ENCODE measurements at places on chromosomes 2 and 18.
A peak's percentile ranks its signal among the peaks of the same experiment; 100 is the strongest.

DNA sequence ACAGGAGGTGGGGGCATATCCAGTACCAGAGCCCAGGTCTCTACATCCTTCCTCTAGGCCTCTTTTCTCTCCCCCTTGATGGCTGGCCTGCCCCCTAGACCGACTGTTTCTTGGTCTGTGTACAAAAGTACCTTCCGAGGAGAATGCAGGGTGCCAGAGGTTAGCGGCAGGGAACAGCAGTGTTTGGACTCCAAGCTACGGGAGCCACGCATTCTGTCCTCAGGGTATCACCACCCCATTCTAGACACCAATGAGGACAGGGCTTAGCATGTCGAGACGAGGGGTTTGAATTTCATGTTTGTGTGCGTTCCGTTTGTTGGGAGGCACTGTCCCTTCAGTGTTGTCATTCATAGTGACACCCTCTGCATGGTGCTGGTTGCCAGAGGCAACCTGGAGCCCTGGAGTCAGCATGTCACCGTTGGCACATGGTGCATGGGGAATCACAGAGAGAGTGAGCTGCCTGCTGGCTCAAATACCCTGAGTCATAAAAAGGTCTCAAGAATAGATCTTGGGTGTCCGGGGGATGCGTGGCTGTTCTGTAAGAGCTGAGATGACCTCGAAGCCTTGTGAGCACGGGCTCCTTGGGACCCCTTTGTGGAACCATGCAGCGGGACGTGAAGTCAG is 57.2 kb upstream of the LDLRAD4 start:
- DNase-seq, result no peak

DNA sequence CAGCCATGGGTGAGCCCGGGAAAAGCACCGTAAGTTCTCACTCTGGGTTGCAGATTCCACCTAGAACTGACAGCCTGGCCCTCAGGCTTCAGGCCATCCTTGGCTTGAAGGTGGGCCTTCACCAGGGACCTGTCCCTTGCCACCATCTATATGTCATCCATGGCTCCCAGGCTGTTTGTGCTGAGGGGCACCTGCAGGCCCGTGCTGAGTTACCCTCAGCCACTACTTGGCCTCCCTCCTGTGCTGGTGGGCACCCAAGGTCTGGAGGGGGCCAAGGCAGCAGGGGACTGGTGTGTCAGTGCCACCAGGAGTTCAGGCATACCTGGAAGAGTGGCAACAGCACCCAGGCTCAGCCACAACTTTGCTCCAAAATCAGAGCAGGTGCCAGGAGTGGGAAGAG is 326.2 kb upstream of the SMIM21 start:
- no peak for DNase-seq

DNA sequence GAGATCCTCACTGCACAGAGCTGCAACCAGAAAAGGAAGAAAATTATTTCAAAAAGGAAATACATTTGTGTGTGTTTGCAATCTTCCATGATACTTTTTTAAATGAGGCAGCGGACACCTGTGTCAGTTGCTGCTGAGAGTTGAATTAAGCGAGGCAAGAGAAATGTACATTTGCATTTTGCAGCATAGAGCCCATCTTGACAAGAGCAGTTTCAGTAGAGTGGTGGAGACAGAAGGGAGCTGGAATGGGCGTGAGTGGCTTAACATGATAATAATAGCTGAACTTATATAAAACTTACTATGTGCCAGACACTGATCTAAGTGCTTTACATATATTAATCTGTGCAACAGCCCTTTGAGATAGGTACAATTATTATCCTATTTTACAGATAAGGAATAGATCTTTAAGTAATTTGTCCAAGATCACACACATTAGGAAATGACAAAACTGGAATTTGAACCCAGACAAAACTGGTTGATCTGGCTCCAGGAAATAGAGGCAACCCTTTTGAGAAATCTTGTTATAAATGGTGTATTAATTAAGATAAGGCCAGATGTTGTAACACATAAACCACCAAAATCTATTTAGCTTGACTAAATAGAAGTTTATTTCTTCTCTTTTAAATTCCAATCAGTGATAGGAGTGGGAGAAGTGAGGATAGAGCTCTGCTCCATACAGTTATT is 68.7 kb downstream of the SDC1 start:
- DNase-seq, result no peak

- no peak for DNase-seq
These were observed 253.4 kb downstream of the TMX3 start for GRCh38 chr18:68461481-68462018.

DNA sequence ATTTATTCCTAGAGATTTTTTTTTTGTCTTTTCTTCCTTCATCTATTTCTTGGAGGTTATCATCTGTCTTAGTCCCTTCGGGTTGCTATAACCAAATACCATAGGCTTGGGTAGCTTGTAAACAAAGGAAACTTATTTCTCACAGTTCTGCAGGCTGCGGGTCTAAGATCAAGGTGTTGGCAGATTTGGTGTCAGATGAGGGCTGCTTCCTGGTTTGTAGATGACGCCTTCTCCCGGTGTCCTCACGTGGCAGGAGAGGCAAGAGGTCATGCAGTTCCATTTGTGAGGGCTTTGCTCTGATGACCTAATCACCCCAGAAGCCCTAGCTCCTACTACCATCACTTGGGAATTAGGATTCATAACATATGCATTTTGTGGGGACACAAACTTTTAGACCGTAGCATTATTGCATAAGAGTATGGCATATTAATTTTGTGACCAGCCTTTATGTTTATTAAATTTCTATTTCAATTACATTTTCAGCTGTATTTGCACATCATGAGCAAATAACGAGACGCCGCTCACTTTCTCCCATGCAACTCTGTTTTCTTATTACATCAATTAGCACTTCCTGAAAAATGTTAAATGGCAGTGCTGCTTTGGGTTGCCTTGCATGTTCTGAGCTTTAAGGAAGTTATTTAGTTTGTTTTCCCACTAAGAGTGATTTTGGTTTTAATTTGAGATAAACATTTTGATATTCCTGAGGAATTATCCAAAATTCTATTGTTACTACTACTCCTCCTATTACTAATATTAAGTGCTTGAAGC is 246.4 kb upstream of the HDAC4 start:
- no peak for DNase-seq

DNA sequence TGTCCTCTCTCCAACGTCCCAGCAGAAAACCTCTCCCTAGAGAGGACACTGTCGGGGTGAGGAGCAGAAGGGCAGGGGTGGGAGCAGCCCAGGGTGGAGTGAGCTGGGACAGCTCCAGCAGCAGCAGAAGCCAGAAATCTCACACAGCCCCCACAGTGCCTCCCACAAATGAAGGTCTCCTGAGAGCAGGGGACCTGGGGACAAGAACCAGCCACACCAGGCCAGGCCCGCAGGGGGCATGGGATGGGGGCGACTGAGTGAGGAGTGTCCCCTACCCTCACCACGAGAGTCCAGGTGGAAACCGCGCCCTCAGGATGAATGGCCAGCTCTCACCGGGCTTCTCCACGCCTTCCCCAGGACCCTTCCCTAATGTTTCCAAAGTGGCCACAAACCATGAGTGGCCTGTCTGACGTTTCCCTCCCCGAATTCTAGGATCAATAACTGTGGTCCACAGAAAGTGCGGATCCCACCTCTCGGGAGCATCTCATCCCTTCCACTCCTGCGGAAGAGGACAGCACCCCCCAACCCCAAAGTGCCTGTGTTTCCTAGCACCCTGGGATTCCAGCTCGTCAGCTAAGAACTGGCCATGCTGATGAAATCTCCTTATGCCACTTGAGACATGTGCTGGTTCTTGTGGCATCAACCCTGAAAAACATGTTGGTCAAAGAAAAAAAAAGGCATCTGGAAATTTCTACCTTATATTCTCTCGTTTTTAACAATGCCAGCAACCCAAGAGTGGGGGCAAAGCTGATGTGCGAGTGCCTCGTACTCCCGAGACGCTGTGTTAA is 121.1 kb downstream of the HDAC4 start:
- no peak for DNase-seq

DNA sequence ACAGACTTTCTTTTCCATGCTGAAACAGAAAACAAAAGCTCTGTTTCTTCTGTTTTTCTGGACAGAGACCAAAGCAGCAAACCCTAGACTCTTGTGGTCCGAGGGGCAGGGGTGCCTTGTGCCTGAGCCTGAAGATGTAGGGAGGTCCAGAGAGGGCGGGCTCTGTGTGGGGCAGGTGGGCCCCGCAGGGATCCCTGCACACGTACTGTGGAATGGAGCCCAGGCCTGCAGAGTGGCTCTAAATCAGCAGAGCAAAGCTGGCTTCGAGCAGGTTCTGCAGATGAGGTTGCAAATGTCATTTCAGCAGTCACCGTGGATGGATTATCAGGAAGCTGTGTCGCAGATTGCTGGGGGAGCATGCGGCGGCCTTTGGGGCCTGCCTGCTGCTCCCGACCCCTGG is 438.6 kb downstream of the RNF144A start:
- no peak for DNase-seq

GRCh38 chr2:236568068-236568921 is 1.3 kb upstream of the ACKR3 start:
- peak; percentile 37 for DNase-seq

GRCh38 chr2:6917761-6918421 is 679 bp downstream of the RNF144A start:
- DNase-seq, result peak; percentile 47

GRCh38 chr2:46530639-46531038 is 51.3 kb downstream of the TMEM247 start:
- no peak for DNase-seq

- DNase-seq, result peak; percentile 94
These were observed 102.7 kb downstream of the CSRNP3 start for GRCh38 chr2:165572151-165572550.

GRCh38 chr18:25126751-25127150 is 225.2 kb downstream of the ZNF521 start:
- DNase-seq, result no peak

DNA sequence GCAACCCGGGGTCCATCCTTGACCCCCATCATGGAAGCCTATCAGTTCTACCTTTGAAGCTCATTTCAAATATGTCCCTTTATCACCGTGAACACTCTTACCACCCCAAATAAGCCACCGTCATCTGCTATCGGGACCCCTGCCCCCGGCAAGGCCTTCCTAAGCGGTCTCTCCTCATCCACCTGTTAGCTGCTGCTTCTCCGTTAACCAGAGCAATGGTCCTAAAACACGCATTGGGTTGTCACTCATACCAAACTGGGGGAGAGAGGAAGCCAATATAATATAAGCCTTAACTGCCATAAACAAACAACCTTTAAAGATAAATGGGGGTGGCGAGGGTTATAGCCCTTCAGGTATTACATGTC is 680 bp downstream of the ASNSD1 start:
- no peak for DNase-seq

GRCh38 chr2:159902722-159903121 is 104.7 kb upstream of the CD302 start:
- DNase-seq, result peak; percentile 76

DNA sequence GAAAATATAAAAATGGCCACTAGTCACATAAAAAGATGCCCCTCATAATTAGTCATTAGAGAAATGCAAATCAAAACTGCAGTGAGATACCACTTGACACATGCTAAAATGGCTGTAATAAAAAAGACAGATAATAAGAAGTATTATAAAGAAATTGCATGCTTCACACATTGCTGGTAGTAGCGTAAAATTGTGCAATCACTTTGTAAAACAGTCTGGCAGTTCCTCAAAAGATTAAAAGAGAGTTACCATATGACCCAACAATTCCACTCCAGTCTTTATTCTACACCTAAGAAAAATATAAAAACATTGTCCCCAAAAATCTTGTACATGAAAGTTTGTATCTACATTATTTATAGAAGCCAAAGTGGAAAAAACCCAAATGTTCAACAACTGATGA is 170.6 kb upstream of the FIGN start:
- DNase-seq, result no peak

DNA sequence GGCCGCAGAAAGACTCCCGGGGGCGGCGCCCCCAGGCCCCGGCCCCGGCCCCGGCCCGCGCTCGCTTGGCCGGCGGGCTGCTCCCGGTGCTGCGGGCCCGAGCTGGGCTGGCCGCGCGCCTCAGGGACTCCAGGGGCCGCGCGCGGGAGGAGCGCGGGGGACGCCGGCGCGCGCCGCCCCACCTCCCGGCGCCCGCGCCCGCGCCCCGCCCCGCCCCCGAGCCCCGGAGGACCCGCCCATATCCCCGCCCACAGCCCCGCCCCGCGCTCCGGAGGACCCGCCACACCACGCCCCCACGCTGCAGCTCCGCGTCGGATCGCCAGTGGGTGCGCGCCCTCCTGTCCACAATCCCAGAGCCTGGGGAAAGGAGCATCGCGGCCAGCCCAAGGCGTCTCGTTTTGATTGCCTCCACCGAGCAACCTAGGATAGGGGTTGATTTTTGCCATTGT is at the start of gene PARD6G:
PARD6G (minus strand) TSS at position 122 of the 449 bp plus-strand sequence. CDS start 166 bp downstream, outside the sequence.
- peak; percentile 71 for DNase-seq

DNA sequence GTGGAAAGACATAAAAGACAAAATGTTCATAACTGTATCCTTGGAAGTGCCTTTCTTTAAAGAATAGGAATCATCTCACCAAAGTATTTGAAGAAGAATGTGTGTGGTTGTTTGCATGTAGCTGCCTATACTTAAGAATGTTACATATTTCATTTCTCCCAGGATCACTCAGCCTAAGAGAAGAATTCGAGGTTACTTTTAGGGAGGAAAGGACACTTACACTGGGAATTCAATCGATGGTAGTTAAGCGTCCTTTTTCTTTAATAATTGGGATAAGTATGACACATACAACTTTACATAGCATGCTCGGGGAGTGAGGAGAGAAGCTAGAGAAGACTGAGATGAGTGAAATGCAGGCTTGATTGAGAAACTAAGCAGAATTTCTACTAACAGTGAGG is 22.0 kb upstream of the CYP1B1 start:
- no peak for DNase-seq

DNA sequence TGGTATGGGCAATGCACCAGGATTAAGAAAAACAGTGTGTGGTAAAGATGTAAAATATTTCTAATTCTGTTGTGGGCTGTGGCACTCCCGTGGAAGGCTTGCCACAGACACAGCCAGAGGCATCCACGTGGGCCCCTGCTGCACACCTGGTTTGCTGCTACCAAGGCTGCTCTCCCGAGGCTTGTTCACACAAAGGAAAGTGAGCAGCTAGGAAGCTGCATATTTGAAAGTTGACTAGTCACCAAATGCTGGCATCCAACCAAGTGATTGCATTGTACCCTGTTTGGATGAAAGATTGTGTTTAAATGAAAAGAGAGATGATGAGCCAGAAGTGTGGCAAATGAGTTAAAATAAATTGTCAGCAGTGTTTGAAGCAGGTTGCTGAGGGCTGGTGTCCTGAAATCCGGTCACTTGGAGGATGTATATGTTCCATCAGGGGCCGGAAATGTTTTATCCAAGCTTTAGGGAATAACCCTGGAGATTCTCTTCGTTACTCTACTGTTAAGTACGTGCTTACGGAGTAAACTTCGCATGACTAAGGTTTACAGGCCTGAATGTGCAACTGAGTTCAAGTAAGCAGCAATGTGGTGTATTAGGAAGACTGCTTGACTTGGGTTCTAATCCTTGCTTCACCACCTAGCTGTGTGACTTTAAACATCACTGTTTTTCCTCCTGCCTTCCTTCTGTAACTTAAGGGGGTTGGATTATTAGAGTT is 86.1 kb downstream of the MSH2 start:
- no peak for DNase-seq

GRCh38 chr18:77101410-77102258 is 30.9 kb downstream of the MBP start:
- no peak for DNase-seq

Data from NCI-H524 (cell line).